ENCODE measurements at places on chromosomes 4 and X.

- no peak for DNase-seq
These were observed 39.7 kb upstream of the BMP3 start for GRCh38 chr4:80990851-80991250.

- DNase-seq, result no peak
These were observed 231.2 kb downstream of the FRAS1 start for GRCh38 chr4:78288327-78288726.

DNA sequence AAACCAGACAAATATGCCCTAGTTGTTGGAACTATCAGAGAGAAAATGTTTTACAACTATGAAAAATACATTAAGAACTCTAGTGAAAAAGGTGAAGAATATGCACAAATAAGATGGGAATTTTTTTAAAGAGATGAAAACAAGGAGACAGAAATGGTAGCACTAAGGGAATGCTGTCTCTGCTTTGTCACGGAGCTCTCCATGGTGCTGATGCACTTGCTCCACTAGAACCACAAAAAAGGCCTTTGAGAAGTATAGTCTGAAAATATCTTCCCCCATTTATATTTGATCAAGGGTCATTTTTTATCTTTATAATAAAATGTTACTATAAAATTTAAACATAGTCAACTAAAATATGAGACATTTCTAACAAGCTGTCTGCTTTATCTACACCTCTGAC is 1655.5 kb upstream of the AGA start:
- DNase-seq, result no peak

DNA sequence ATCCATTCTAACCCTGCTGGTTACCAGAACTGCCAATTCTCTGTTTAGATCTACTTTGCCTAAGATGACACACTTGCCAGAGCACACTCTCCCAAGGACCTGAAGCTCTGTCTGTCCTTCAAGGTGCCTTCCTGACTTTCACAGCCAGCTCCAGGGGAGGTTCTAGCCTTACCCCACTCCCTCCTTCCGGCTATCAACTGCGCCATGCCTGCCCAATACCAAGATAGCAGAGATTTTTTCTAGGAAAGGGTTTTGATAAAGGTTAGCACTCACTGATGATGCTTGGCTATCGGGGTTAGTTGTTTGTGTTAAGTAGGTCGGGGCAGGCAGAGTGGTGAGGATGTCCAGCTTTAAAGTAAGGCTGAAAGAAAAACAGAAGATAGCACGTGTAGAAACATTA is 14.3 kb downstream of the ALPK1 start:
- DNase-seq, result no peak

GRCh38 chr4:93759506-93759905 is 69.0 kb upstream of the ATOH1 start:
- no peak for DNase-seq

GRCh38 chr4:149223659-149224058 is 592.0 kb downstream of the IQCM start:
- DNase-seq, result no peak

GRCh38 chr4:139175646-139176301 is 1.2 kb downstream of the ELF2 start:
- DNase-seq, result no peak

- DNase-seq, result no peak
These were observed 1081.9 kb downstream of the FAT4 start for GRCh38 chr4:126396703-126397102.

DNA sequence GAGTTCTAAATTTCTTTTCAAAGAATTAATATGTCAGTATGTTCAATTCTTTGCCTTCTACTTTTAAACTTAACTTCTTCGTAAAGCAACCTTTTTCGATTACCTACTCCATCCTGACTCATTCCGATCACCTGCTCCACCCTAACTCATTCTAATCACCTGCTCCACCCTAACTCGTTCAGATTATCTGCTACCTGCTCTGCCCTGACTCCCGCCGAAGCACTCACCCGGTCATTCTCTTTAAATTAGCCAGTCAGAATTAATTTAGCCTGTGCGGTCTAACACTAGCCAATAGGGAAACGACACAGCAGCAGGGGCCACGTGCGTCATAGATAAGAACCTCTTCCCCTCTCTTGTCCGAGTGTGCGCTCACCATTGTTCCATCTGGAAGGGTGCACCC is 60.1 kb upstream of the SH3RF1 start:
- no peak for DNase-seq

DNA sequence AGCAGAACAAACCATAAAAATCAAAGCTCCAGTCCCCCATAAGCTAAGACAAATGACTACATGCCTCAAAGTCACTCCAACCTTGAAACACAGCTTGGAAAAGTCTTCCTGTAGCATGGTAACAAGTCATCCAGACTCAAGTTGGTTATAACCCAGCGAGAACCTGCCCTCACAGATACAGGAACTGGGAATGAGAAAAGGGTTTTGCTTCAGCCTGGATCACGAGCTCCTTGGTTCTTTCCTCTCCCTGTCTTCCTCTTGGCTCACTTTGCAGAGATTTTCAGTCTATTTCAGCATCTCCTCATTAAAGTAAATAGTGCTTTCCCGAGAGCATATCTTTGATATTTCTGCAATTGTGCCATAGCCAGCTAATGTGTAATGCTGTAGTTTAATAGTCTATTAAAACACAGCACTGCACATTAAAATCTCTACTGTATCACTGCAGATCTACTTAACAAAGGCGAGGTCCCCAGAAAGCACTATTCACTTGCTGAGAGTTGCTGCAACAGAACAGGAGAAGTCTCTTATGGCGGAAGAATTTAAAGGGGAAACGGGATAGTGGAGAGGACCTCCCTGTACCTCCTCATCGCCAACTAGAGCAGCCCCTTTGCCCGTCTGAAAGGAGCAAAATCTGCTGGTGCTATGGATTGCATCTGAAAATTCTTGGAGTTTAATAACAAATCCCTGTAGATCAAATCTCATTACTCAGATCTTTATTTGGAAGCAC is 249.3 kb upstream of the GATB start:
- no peak for DNase-seq

DNA sequence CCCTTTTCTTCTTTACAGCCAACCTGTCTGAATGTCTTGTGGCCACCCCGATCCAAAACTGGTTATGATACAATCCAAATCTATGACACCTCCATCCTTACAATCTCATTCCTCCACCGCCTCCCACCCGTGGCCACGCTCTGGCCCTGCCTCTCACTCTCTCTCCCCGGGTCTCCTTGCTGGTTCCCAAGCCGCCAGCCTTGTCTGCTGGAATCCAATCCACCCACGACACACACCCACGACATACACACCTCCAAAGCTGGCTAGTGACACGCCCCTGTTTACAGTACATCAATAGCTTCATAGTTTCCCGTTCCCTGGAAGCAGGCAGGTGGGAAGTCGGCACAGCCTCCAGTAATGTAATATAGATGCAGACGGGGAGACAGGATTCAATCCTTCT is 99.0 kb downstream of the WFS1 start:
- no peak for DNase-seq

DNA sequence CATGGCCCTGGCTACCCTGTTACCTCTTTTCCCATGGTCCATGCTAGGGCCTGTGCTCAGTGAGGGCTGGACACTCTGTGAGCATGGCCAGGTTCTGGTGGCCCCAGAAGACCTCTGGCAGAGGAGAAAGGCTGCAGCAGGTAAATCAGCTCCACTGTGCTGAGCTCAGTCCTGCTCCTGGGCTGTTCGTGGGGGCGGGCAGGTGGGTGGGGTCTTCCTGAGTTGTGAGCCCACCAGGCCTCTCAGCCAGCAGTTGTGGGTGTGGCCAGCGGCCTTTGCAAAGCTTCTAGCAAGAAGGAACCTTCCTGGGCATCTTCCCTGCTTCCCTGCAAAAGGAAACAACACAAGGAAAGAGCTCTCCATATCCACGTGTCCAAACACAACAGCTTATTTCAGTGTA is 85.3 kb upstream of the STX18 start:
- no peak for DNase-seq

DNA sequence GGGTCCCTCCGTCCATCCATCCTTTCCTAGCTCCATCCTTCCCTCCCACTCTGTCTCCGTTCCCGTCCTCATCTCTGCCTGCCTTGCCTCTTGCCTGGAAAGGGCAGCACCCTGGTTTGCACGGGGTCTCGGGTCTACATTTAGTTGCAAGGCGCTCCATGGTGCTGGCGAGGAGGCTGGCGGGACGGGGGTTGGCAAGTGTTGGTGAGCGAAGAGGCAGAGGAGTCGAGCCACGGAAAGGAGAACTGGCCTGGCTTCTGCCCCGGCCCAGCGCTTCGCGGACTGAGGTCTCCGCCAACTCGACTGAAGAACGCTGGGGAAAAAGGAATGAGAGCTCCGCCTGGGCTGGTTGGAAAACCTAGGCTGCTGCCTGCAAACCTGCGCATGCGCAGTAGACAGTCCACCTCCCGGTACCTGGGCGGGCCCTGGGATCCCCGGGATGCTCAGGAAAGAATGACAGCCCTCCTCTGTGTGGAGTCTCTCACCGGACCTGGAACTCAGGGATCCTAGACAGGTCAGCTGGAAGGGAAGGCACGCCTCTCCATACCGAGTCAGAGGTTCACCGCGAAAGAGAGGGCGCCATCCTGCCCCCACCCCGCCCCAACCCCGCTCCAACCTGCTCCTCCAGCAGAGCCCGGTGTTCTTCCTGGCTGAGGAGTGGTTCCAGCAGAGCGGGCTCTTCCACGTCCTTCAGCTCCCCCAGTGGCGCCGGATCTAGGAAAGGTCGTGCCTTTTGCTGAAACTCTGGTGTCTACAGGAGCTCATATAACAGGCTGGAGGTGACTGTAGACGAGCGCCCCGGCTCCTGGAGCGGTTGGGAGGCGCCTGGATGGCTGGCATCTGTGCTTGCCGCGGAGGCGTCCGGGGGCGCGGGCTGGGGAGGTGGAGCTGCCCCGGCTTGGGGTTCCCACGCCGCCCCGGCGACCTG is 6.0 kb downstream of the FRG2 start:
- DNase-seq, result no peak

DNA sequence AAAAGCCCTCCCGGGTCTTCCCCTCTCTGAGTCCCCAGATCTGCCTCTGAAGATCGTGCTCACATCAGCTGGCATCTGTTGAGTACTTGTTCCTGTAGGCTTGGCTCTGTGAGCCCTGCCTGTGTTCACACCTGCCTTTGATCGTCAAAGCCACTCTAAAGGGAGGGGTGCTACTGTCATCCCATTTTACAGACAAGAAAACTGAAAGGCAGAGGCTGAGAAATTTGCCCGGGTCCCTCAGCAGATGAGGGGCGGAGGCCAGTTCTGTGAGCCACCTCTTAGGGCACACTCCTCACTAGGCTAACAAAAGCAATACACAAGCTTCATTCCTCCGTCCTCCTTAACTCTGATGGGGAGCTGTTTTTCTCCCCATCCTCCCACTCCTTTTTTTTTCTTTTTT is 655 bp downstream of the CYTL1 start:
- DNase-seq, result no peak

DNA sequence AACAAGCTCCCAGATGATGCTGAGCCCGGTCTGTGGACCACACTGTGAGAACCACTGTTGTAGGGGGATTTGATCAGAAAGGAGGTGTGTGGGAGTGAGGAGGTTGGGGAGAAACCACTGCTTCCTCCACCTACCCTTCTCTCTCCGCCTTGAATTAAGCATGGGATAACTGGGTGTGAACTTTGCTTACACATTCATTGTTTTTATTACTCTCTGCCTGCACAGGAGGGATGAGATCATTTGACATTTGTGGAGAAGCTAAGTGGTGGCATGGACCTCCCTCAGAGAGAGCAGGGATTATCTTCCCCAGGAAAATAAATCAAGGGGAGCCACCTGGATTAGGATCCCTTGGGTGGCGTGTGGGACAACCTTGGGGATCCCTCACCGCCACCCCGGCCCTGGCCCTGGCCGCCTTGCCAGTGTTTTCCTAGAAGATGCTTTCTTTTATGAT is 212.1 kb upstream of the ATP6AP2 start:
- no peak for DNase-seq

DNA sequence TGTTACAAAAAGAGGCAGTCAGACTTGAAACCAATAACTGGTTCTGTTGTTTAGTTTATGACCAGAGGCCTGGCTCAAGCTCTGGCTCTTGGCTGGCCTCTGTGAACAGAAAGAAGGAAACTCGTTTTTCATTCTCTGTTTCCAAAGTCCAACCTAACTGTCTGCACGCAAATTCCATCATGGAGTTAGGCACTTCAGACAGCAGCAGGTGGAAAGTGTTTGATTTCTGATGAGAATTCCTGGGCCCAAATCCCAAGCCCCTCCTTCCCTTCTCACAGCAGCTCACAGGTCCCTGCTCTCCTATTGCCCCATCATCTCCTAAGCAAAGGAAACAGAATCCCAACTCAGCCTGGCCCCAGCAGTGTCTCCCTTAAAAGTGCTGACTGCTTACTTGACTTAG is 42.8 kb upstream of the FGF16 start:
- no peak for DNase-seq

DNA sequence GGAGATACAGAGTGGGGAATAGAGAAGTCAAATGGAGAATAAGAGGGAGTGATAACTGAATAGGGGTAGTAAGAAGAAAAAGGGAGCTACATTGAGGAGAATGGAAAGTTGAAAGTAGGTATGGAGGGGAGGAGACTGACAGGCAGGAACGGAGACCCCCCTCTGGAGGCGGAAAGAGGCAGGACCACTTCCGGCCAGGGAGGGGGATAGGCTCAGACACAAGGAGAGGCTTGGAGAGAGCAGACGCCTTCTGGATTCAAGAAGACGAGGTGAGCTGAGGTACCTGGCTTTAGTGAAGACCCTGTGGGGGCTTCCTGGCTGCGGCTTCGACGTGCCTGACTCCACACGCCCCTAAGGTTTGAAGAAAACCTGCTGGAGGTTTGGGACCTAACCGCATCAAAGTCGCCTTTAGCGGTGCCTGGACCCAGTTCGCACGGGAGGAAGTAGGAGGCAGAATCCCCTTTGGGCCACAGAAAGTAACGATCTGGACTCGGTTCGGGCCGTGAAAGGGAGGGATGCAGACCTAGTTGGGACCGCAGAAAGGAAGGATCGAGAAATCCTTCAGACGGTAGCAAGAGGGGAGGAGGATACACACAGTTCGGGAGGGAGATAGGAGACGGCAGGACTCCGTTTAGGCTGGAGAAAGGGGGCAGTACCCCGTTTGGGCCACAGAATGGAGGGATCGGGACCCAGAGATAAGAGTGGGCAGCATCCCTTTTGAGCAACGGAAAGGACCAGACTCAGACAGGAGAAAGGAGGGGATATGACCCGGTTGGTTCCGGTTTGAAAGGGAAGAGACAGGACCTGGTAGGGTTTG is at the start of gene TRO:
Gene TRO, plus strand, starts transcription at position 215 of the 817 bp plus-strand sequence. CDS start 1,423 bp downstream, outside the sequence.
- DNase-seq, result no peak

GRCh38 chr4:178412455-178412854 is 970.2 kb upstream of the AGA start:
- no peak for DNase-seq

DNA sequence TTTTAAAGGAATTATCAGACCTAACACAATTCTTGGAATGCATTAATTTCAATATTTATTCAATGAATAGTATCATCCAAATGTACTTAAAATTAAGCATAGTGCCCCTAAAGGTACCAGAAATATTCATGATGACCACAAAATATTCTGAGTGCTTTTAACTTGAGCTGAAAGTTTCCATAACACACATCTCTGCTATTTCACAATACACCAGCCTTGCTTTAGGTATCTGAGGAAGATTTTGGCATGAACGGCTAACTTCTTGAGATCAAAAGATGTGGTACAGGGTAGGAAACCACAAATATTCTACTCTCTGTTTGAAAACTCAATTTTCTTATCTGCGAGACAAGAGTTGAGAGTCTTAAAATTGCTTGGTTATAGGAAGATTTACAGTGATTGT is 538.3 kb upstream of the PCDH7 start:
- no peak for DNase-seq

GRCh38 chr4:145528601-145529000 is 46.9 kb downstream of the SMAD1 start:
- no peak for DNase-seq

GRCh38 chr4:93791570-93792195 is 36.9 kb upstream of the ATOH1 start:
- no peak for DNase-seq

- no peak for DNase-seq
These were observed 69.8 kb downstream of the SHROOM3 start for GRCh38 chr4:76504613-76505465.
